ENCODE measurements at places on chromosomes 16 and 17.

- DNase-seq, result no peak
Observed at GRCh38 chr17:44171931-44172455, 1.5 kb downstream of the ASB16 start.

DNA sequence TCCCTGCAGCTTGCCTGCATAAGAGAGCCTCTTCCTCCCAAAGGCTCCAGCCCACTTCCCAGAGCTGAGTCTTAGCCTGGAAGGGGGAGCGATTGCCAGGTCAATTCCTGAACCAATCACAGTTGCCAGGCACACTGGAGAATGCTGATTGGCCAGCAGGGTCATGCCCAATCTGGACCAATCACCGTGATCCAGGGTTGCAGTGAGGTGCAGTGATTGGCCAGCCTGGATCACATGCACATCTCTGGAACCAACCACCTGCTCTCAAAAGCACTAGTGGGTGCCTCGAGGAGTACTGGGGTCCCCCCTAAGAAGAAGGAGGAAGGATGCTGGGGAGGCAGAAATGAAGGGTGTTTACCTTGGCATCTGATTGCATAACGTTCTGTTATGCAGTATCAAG lies 18.4 kb downstream of the NAGPA start:
- DNase-seq, result no peak

- DNase-seq, result peak; percentile 20
Observed at GRCh38 chr16:83956336-83957289, 3.6 kb downstream of the OSGIN1 start.

- no peak for DNase-seq
Observed at GRCh38 chr16:88194397-88195268, 188.1 kb upstream of the ZNF469 start.

DNA sequence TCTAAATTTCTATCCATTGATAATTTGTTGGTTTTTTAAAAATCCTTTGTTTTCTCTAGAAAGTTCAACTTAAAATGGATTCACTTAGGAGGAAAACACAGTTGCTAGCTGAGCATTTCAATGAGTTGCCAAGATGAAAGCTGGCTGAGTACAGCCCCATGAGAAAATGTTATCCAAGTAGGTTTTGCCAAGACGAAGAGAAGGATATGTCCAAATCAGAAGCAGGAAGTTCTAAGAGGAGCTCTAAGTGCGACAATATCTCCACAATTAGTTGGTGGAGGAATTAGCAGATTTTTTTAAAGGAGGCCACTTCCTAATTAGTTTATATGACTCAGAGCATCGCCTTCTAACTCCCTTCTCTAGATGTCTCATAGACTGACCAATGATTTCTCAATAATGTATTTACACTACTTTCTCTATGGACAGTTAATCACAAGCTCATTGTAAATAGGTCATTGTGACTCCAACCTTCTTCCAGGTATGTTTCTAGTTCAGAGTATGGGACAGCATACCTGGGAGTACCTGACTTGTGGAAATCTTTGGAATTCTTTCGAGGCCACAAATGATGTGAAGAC lies 873.3 kb upstream of the SOX9 start:
- no peak for DNase-seq

GRCh38 chr17:705011-705410 lies 9.6 kb downstream of the VPS53 start:
- DNase-seq, result no peak

- DNase-seq, result no peak
Observed at GRCh38 chr17:35627417-35627816, 40.3 kb downstream of the AP2B1 start.

DNA sequence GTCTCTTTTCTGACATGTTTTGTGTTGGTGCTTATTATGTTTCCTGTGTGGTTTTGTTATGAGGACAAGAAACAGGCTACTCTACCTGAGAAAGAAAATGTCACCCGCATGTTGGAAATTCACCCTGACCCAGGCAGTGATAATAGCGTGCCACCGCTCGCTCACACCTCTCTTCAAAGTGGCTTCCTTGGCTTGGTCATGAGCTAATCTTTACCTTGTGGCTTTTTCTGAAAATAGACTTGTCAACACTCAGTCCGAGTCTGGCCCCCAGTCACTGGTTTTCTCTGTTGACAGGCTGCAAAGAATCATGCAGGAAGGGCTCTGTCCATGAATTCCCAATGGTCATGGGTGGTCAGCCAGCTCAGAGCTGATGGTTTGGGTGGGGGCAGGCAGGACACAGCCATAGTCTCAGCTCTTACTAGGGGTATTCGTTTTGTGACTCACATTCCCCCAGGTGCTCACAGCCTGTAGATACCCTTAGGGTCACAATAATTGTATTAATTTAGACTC lies 121.3 kb upstream of the CACNG5 start:
- DNase-seq, result no peak

GRCh38 chr16:20167323-20167722 lies 93.6 kb upstream of the GPR139 start:
- no peak for DNase-seq

DNA sequence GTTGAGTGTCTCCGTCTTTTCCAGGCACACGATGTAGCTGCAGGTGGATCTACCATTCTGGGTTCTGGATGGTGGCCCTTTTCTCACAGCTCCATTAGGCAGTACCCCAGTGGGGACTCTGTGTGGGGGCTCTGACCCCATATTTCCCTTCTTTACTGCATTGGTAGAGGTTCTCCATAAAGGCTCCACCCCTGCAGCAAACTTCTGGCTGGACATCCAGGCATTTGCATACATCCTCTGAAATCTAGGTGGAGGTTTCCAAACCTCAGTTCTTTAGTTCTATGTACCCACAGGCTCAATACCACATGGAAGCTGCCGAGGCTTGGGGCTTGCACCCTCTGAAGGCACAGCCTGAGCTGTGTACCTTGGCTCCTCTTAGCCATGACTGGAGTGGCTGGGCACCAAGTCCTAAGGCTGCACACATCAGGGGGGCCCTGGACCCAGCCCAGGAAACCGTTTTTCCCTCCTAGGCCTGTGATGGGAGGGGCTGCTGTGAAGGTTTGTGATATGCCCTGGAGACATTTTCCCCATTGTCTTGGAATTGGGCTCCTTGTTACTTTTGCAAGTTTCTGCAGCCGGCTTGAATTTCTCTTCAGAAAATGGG lies 14.0 kb downstream of the ABCC1 start:
- DNase-seq, result no peak

DNA sequence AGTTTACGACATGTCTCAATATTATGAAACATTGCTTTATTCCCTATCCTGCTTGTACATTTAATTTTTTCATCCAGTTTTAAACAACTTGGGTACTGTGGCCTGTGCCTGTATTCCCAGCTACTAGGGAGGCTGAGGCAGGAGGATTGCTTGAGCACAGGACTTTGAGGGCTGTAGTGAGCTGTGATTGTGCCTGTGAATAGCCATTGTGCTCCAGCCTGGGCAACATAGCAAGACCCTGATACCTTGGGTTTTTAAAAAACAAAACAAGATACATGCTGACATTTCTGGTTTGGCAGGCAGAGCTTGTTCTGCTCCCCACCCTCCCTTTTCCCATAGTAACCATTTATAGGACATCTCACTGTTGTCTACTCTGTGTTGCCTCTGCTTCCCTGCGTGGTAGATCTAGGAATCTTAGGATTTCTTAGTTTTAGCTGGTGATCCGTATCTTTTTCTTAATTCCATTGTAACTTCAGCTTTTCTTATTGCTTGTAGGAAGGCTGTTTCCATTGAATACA lies 35.6 kb downstream of the TENT4B start:
- no peak for DNase-seq

DNA sequence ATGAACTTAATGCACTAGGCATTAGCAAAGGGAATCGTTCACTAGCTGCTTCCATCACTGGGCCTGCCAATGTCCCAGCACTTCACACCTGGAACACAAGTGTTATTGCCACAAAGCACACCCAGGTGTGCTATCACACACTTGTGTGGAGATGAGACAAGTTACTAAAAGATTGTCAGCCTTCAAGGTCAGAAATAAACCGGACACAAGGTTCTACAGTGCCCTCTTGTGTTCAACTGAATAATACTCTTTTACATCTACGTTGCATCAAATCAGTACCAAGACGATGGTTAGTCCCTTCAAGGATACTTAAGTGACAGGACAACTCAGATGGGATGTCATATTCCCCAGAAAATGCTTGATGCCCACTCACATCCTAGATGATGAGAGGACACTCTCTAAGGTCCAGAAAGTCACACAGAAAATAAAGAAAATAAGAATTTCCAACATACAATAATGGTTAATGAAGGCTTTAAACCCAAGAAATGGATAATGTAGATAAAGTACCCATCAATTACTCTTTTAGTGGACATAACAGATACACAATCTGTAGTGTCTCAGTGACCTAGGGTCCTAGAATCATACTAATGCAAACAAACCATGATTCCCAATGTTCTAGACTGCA lies 16.4 kb upstream of the GLG1 start:
- DNase-seq, result no peak

DNA sequence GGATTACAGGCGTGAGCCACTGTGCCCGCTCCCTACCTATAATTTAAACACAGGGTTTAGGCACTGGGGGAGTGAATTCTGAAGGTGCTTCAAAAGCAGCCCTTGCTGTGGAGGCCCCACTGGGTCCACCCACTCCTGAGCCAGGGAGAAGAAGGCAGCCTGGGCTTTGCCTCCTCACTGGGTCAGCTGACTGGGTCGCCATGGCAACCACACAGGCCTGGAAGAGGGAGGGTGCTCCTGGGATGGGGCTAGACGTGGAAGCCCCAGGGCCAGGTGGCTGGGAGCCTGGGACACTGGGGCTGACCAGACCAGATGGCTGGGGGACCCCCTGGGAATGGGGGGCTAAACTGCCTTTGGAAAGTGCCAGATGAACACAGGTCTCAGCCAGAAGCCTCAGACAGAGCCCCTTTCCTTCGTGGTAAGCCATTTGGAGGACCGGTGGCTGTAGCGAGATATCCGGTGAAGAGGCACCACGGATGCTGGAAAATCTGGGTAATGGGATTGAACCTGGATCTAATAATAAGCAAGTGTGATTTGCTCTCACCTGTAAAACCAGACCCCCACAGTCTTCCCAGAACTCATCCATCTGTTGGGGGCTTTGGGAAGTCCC lies 32.9 kb downstream of the TRARG1 start:
- no peak for DNase-seq

DNA sequence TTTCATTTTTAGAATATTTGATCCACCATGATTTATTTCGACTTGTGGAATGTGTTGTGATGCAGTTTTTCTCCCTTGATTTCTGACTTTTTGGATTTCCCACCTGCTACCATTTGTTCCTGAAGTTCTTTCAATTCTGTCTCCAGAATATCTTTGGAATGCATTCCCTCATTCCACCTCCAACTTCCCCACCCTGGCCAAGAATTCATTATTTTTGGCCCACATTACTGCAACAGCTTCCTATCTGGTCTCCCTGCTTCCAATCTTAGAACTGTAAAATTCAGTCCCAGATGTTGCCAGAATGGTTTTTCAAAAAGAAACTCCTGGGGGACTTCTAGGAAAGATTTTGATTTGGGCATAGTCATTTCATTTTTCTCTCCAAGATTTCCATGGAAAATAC lies 182.3 kb upstream of the HS3ST4 start:
- no peak for DNase-seq

- DNase-seq, result no peak
Observed at GRCh38 chr17:27239046-27239445, 54.9 kb upstream of the WSB1 start.

DNA sequence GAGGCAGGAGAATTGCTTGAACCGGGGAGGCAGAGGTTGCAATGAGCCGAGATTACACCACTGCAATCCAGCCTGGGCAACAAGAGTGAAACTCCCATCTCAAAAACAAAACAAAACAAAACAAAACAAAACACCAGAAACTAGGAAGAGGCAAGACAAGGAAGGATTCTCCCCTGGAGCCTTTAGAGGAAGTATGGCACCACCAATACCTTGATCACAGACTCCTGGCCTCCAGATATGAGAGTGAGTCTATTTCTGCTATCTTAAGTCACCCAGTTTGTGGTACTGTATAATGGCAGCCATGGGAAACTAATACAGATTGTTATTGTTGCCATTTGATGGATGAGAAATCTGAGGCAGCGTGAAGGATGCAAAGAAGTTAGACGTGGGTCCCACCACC lies 14.6 kb upstream of the CPPED1 start:
- no peak for DNase-seq

- no peak for DNase-seq
Observed at GRCh38 chr16:87086575-87086974, 230.6 kb downstream of the C16orf95 start.

GRCh38 chr16:5364186-5364585 lies 266.6 kb upstream of the EEF2KMT start:
- DNase-seq, result no peak

- no peak for DNase-seq
Observed at GRCh38 chr16:67871256-67871655, 1.6 kb upstream of the EDC4 start.

DNA sequence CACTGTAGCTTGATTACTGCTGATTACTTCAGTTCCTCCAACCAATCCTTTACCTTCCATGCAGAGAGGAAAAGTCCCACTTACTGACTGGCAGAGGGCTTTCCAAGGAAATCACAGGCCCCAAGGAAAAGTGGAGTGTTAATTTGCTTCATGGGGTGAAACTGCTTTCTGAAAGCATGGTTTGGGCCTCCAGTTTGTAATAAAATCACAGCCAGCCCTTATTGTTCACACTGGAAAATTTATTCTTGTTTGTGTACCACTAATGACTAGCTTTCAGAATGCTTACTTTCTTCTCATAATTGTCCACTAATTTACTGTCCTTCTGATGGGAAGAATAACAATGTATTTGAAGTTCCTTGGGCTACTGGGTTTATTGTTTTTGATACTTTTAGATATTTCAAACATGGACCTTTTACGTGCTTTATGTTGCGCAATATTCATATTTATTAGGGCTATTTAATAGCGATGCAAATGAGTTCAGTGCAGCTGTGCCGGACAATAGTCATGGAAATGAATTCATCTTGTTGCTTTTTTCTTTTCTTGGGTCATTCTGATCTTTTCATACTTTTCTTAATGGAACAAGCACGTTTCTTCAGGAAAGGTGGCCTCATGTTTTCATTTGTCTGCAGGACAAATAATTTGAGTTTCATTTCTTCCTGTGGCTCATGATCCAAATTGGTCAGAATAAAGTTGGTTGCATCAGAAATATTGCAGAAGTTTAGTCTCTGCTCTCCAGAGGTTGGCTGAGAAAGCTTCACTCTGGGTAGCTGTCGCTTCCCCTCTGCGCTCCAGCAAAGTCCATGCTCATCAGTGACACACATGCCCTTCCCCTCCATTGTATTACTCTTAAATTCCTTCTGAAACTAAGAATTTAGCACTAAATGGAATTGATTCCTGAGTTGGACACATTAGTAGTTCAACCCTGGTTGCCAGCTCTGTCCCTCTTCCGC lies 128.7 kb downstream of the PRKCA start:
- DNase-seq, result no peak

- DNase-seq, result no peak
Observed at GRCh38 chr16:21620592-21620991, 21.2 kb downstream of the METTL9 start.

- DNase-seq, result no peak
Observed at GRCh38 chr17:30477774-30478115, 537 bp downstream of the GOSR1 start.

DNA sequence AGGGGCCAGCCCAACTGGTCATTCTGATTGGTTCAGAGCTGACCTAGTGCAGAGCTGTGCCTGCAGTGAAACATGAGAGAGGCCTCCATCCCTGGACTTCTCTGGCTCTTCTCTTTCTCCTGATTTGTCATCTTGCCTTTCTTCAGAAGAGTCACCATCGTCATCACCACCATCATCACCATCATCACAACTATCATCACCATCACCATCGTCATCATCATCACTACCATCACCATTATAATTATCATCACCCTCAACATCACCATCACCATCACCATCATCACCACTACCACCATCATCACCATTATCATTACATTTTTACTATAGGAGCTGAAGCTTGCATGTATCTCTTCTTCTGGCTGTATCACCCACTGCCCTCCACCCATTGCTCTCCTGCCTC lies 94.5 kb upstream of the FAM20A start:
- DNase-seq, result no peak
